Upper lobe of right lung (tissue), 1 donor: ENCODE measurements at places on chromosomes 11 and 22. TPM values are rescaled to one million over a fixed set of nuclear protein-coding genes. Genes with fewer than 3 reads are reported as not detected.

Gene DSCAML1
- 1.3 TPM for total RNA-seq

Gene LRRC4C
- total RNA-seq, result 2.2 TPM

DNA sequence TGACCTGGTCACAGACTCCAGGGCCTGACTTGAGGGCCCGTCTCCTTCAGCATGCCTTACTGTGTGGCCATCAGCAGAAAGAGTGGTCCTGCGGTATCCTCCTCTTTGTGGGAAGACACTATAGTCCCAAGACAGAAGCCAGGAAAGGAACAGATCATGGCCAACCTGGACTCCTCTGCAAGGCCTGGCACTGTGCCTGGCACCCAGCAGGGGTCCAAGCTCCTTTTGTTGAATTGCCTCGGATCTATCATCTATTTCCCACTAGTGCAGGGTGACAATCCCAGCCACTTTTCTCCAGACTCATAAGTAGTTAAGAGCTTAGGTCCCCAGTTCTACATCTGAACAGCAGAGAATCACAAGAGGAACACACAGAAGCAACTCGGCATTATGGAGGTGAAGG lies 27.0 kb downstream of the DSCAML1 start:
- DNase-seq, result no peak
- no peaks in the 10 kb centered on the region for H3K4me1 ChIP-seq
- H3K27ac ChIP-seq, result no peak overlapping the region
- H3K4me3 ChIP-seq, result no peak overlapping the region

Gene SULT4A1
- not detected for total RNA-seq
